Renal cortex interstitium (tissue), 15 donors: ENCODE measurements at places on chromosomes 7 and 10.

DNA sequence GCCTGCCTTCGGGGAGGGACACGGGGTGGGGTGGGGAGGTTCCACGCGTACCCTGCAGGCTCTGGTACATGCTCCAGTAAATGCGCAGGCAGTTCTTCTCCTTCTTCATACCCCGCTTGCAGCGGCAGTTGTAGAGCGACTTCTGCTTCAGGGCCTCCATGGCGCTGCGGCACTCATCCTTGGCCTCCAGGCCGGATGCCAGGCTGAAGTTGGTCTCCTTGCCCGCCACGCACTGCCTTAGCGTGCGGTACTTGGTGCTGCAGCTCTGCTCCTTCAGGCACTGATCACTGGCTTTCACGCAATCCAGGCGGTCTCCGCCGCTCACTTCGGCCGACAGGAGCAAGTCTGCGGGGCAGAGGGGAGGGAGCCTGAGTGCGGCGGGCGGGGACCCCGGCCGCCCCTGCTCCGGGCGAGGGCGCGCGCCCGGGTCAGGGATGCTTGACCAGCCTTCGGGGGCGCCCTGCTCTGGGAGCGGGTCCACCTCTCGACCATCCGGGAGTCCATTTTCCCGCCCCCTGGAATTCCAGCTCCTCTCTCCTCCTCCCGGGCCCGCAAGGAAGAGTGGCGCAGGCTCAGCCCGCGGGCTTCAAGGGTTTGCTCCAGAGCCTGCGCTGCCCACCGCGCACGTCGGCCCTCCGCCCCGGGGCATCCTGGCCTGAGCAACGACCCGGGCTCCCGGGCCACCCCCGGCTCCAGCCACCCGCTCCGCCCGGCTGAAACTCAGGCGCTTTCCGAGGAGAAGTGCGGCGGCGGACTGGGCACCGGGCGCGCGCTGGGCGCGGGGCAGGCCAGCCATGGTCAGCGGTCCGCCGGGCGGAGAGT is 2.0 kb downstream of the GFRA1 start:
- DNase-seq, result no peak

GRCh38 chr10:89414146-89414878 is at the start of gene IFIT5:
TSS of gene IFIT5 (plus strand) at chr10:89414568. CDS start at chr10:89414799, 231 bp downstream.
- peak; percentile 81 for DNase-seq

DNA sequence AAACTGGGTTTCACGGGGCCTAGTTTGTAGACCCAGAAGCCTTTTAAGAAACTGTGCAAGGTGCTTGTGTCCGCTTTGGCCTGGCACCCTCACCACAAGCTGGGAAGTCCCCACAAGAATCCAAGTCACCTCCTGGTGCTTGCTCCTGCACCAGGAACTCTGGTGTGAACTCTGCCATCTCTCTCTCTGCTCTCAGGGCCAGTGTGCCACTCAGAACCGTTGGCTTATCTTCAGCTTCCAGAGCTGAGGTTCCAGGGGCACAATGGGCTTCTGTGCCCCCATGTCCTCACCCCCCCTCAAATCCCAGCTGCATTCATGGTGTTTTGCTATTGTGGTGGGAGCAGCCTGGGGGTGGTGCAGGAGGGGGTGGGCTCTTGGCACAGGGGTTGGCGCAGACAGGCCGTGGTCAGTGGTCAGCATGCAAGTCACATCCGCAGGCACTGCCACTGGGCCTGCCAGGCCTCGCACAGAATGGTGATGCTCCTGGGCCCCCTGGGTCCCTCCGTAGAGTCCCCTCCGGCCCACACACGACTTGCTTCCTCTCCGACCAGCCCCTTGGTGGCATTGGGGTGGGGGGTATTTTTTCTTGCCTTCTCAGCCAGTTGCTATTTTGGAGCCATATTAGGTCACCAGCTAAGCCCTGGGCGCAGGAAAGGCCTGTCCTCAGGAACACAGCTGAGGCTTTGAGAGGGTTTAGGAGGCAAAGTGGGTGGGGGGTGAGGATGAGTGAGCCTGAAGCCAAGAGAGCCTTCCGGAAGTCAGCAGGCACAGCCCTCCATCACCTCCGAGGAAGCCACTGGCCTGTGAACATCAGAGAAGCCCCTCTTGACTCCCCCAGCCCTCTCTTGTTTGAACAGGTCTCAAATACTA is 3.0 kb downstream of the ZCCHC24 start:
- DNase-seq, result no peak

GRCh38 chr7:76232698-76233097 is 31.0 kb downstream of the SRRM3 start:
- no peak for DNase-seq

- no peak for DNase-seq
These were observed at the start of gene SLC26A4 for GRCh38 chr7:107660381-107661080. TSS of gene SLC26A4 (plus strand) at chr7:107660828. CDS start at chr7:107661642, 814 bp downstream.
